IPS-NIHi11 (cell line): ENCODE measurements at places on chromosomes 6 and 20.
A peak's percentile ranks its signal among the peaks of the same experiment; 100 is the strongest.

- no peak for DNase-seq
Measured at GRCh38 chr6:168007592-168008338, 10.3 kb downstream of the KIF25 start.

GRCh38 chr20:35991142-35991771 lies 22.9 kb downstream of the CNBD2 start:
- DNase-seq, result peak; percentile 53

- DNase-seq, result no peak
Measured at GRCh38 chr6:21157186-21157929, 436.2 kb upstream of the SOX4 start.

DNA sequence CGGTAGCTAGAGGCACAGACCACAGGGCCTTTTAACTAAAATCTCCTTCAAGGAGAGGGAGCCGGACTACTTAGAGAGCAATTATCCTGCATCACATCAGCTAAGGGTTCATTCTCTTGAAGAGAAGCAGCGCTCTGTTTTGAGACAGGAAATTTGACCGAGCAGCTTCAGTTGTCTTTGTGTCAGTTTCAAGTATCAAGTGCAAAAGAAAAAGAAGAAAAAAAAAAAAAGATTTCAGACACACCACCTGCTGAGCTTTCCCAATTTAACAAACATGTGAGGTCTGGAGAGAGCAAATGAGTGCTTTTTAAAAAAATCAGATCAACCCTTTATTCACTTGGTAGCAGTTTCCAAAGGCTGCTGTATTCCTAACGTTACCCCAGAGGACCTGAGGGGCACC lies 273.5 kb upstream of the POU3F2 start:
- no peak for DNase-seq

- DNase-seq, result no peak
Measured at GRCh38 chr6:56385981-56386593, 138.7 kb upstream of the COL21A1 start.

GRCh38 chr6:166620478-166621113 lies 6.5 kb downstream of the RPS6KA2 start:
- DNase-seq, result no peak

DNA sequence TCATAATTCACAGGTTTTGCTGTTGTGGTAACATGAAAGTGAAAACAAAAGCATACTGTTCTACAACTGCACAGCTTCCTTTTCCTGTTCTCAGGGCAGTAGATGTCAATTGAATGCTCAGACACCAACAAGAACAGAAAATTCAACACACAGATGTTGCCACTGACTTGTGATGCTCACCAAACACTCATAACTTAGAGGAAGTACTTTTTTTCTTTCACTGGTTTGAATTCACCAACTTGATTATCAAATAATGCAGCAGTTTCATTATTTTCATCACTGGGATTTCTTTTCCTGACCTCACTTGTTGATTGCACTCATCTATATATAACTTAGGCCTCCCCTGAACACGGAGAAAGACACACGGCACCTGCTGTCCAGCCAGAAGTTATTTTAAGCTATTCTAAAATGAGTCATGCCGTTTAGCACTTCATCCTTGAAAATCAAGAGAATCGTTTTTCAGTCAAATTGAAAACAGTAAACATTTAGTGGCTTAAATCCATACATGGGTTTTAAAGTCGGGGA lies 949 bp downstream of the TXLNB start:
- DNase-seq, result no peak

- no peak for DNase-seq
Measured at GRCh38 chr6:386688-387266, 4.8 kb upstream of the IRF4 start.

DNA sequence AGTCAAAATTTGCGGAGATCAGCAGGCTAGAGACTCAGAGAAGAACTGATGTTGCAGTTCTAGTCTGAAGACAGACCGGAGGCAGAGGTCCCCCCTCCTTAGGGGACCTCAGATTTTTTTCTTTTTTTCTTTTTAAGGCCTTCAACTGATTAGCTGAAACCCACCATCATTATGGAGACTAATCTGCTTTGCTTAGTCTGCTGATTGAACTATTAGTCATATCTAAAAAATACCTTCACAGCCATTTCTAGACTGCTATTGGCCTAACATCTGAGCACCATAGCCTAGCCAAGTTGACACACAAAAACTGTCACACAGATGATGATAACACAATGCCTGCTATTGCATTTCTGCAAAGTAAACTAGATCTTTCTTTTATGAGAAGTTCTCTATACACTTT lies 141.1 kb upstream of the TNFAIP3 start:
- DNase-seq, result no peak

DNA sequence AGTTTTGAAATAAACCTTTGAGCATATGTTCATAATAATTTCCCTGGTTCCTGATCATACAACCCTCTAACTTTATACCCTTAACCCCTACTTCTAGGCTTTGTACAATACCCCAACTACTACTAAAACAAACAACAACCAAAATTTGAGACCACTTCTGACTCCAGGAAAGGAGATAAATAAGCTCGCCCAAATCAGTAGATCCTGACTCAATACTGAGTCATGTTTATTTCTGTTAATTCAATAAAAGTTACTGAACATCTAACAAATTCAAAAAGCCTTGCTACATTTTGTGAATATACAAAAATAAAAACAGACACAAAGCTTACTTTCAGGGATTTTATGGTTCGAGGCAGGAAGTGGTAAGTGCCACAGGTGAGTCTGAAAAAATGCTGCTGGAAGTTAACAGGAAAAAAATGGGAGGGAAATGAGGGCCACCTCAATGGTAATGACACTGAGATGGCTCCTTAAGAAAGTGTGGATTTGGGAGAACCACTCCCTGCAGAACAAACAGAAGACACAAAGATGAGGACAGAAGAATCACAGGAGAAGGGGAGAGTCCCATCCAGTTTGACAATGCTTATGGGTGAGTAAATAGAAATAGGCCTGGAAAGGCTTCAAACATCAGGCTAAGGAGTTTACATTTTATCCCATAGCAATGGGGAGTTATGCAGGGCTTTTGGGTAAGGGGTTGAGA lies 63.4 kb downstream of the DST start:
- DNase-seq, result no peak

- no peak for DNase-seq
Measured at GRCh38 chr6:163389354-163389753, 25.2 kb upstream of the QKI start.

GRCh38 chr6:169978615-169979161 lies 227.3 kb downstream of the ERMARD start:
- no peak for DNase-seq

GRCh38 chr6:33077908-33078307 lies 2.1 kb downstream of the HLA-DPB1 start:
- no peak for DNase-seq

DNA sequence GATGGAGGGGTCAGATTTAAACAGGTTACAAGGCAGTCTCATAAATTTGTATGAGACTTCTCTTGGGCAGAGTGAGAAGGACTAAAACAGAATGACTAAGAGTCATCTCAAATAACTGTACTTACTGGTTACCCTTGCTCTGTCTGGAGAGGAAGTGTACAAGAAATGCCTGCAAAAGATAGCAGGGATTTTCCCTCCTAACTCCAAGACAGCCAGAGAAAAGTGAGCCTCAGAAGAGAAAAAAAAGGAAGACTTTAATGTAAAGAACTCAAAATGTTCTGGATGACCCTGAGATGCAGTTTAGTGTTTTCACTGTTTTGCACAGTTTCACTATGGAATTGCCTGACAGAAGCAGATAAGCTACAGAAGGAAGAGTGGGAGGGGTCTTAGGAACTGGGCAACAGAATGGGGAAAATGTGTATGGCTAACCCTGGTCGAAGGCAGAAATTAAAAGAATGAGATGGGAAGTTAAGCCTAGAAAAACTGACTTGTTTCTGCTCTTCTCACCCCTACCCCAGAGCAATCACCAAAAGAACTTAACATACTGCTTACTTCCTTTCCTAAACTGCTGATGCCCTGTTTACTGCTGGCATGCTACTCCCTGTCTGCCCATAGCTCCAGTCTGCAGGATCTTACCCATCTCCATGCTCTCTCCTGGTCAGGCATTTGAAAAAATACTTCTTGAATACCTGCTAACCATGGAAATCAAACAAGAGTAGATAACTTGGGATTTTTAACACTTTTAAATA lies 98.1 kb upstream of the MARCKS start:
- DNase-seq, result no peak

GRCh38 chr6:82033631-82034211 lies 213.8 kb downstream of the IBTK start:
- DNase-seq, result no peak

GRCh38 chr6:166707045-166707444 lies 80.0 kb upstream of the RPS6KA2 start:
- peak; percentile 82 for DNase-seq

DNA sequence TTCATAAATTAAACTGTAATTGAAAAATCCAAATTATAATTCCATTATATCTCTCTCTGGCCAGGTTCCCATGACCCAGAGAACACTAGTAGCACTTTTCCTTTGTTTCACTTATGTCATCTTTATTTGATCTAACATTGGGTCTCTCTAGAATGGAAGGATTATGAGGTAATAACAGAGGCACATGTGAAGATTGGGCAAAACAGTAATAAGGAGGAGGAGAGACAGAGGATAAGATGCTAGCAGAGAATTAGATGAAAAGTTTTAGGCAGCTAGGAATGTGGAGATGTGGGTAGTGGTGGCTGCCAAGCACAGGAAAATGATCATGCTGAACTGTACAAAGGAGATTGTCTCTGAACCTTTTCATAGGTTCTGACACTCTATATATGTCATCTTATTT lies 3.3 kb downstream of the TAB2 start:
- DNase-seq, result no peak

GRCh38 chr20:33310327-33310899 lies 27.4 kb downstream of the BPIFB1 start:
- DNase-seq, result no peak

DNA sequence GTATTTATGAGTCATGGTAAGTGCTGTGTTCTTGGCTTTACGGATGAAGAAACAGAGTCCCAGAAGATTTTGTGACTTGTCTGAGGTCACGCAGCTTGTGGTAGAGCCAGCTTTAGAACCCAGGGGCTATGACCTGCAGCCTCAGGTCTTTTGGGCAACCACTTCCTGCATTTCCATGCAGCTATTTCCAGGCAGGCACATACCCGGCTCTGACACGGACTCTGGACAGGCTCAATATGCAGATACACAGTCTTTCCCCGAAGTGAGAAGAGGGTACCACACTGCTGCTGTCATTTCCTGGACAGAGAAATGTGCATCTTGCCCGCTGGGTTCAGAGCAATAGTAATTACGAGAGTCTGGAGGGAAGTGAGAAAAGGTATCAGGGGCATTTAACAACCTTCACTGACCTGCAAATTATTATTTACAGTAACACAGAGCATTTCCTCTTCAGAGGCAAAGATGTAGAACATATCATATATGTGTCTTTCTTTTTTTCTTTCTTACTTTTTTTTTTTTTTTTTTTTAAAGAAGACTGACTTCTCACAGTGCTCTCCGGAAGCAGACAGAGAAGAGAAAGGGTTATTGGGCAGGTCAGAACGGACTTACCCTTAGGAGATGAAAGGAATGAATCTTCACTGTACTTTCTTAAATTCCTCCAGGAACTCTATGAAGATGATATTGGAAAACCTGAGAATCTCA lies 185.1 kb downstream of the CLIC5 start:
- no peak for DNase-seq

DNA sequence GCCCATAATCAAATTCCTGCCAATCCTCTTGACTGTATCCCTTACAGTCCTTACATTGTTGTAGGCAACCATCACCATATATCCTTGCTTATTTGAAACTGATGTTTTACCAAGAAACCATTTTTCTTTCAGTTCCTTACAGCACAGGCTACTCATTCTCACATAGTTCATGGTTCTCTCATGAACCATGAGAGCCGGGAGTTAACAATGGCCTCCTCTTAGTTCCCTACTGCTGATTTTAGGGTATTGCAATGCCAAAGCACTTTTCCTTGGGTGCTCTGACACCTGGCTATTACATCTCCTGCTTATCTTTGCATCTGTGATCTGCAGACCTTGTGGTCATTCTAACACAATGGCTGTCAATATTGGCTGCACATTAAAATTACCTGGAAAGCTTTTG lies 133.4 kb downstream of the MYB start:
- peak; percentile 31 for DNase-seq

GRCh38 chr6:150366118-150366778 lies 2.6 kb upstream of the IYD start:
- no peak for DNase-seq

DNA sequence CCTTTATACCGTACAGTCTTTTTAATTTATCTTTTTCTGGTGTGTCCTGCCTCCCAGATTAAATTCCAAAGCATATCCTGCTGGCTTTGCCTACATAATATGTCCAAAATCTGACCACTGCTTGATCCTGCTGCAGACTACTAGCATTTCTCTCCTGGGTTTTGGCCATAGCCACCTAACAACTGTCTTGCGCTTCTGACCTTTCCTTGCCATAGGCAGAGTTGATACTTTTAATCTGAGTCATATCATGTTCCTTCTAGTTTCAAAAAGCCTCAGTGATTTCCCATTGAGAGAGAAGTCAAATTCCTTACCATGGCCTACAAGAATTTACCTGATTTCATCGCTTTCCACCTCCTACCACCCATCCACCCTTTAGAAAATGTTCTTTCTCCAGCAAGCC lies 104.8 kb downstream of the BCKDHB start:
- DNase-seq, result no peak
